Cortex of kidney (tissue), 1 donor: ENCODE measurements at places on chromosomes 7 and 10.

- DNase-seq, result no peak
These were observed 24.5 kb downstream of the FAM171A1 start for GRCh38 chr10:15346440-15347141.

DNA sequence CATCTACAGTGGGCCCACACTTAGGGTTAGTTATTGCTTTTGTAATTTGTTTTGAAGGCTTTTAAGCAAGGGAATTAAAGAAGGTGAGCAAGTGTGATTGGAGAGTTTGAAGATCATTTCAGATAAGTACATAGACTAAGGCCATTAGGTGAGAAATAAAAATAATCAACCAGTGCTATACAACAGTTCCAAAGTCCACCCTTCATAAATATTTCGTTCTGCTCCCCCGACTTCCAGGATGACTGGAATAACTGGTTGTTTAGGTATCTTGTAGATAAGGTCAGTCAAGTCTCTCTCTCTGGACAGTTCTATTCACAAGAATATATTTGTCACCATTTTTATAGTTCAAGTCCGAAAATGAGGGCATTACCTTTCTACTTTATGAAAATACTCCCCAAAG lies 98.0 kb upstream of the MBL2 start:
- no peak for DNase-seq

DNA sequence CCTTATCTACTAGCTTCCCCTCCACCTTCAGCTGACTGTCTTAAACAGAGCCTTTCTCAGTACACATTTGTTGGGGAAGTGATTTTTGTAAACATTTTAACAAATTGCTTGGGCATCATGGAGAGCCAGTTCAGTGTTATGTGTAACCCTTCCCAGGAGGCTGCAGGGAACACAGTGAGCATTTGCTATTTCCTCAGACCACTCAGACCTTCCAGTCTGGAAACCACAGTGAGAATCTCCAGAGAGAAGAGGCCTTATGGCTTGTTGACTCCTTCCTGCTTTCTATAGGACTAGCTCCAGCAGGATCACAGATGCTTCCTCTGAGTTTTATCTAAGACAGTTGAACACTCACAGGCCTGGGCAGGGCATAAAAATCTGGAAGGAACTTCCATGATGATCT lies 409.8 kb upstream of the NPVF start:
- DNase-seq, result no peak

GRCh38 chr10:33917069-33917780 lies 582.8 kb upstream of the NRP1 start:
- DNase-seq, result no peak
